NCI-H748 treated with DMSO at 0.1 percent for 48 hours (cell line): ENCODE measurements at places on chromosomes 11 and 22.

- no peak for DNase-seq
Measured at GRCh38 chr11:135043434-135043833, 631.4 kb upstream of the B3GAT1 start.

DNA sequence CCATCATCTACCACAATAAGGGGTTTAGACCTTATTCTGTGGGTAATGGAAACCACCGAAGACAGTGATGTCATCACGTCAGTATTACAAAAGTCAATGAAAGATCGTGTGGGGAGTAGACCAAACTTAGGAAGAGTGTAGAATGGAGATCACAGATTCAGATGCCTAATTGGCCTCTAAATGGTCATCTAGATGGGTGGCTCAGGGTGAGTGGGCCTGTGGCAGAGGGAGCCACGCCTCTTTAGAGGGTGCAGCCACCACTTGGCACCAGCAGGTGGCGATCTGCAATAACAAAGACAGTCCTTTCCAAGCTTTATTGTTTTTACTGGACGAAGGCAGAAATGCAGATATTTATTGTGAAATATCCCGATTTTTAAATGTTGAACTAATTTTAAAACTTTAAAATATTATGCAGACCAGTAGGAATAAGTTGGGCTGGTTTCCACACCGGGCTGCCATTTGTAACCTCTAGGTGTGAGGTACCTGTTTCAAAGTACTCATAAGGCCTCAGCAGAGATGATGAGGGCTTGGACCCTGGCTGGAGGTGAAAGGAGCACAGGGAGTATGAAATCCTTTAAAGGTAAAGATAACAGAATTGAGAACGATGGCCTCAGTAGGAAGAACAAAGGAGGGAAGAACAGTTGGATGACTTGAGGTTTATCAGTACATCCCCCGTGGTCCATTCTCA, 222.0 kb downstream of the DBX1 start:
- DNase-seq: peak; percentile 10

DNA sequence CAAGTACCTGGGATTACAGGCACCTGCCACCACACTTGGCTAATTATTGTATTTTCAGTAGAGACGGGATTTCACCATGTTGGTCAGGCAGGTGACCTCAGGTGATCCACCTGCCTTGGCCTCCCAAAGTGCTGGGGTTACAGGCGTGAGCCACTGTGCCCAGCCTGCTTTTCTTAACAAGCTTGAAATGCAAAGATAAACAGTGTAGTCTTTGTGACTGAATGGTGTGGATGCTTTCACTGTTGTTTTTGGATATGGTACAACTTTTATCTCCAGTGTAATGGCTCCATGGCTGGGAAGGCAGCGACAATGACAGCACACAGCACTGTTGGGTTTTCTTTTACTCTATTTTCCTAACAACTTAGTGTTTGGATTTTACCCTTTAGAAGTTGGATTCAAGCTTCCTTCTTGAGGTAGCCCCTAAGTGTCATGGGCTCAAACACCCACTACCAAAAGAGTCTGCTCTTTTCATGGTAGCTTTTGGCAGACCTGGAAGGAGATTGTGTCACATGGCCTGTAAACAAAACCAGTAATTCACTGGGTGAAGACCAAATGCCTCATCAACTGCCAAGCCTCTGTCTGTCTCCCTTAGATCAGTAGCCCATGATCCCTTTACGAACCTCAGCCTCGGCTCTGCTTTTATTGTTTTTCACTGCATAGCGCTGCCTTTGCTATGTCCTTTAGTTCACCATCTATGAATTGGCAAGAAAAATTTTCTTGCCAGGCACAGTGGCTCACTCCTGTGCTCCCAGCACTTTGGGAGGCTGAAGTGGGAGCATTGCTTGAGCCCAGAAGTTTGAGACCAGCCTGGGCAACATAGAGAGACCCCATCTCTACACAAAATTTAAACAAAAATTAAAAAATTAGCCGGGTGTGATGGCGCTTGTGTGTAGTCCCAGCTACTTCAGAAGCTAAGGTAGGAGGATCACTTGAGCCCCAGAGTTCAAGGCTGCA, 6.4 kb downstream of the VPS51 start:
- no peak for DNase-seq

GRCh38 chr11:105000167-105000566, 22.8 kb downstream of the CASP5 start:
- DNase-seq: no peak

GRCh38 chr11:125075900-125076317, 12.8 kb downstream of the SLC37A2 start:
- DNase-seq: no peak

GRCh38 chr11:113338730-113339129, 24.3 kb downstream of the TTC12 start:
- no peak for DNase-seq

DNA sequence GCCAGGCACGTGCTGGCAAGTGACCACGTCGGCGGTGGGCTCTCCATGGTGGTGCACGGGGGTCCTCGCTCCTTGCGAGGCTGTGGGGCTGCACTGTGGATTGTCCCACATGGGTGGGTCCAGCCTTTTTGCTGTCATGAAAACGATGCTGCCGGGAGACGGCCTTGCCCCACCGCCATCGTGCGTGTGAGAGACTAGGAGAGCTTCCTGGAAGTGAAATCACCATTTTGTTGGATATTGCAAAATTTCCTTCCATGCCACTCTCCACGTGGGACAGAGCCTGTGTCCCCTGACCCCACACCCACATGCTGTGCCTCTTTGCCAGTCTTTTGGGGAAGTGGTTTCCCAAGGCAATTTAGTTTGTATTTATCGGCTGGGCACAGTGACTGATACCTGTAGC, 18.2 kb upstream of the GRAMD4 start:
- DNase-seq: no peak

DNA sequence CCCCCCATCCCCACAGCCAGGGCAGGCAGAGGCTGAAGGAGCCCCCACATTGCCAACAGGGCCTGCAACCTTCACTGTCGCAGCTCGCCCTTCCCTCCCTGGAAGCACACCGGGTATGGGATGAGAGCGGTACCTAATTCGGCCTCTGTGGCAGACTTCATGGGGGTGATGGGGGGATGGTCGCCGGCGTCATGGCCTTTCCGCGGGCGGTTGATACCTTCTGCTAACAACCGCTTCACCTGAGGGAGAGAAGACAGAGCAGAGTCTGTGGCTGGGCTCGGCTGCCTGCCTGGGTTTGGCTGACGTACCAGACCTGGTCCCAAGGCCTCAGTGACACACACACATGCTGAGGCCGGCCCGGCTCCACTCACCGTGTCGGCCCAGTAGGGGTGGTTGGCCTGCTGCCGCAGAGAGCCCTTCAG, 11.2 kb upstream of the PPM1F start:
- no peak for DNase-seq

GRCh38 chr11:3203221-3204043, 15.2 kb downstream of the MRGPRG start:
- DNase-seq: no peak

DNA sequence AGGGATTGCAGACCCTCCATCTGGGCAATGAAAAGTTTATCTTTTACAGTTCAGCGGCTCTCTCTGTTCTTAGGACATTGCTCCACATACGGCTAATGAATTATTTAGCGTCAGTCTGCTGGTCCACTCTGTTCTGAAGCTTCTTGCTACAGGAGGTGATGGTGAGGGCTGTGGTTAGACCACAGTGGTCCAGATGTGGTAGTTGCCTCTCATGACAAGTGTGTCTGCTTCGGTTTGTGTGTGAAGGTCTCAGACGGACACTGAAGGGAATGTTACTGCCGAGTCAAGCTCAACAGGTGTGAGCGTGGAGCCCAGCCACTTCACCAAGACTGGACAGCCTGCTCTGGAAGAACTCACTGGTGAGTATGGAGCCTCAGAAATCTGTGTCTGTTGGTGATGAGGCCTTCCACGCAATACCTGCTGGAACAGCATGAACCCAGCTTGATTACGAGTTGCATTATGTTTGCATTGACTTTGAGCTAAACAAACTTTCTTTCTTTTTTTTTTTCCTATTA, 220.8 kb downstream of the DBX1 start:
- no peak for DNase-seq

DNA sequence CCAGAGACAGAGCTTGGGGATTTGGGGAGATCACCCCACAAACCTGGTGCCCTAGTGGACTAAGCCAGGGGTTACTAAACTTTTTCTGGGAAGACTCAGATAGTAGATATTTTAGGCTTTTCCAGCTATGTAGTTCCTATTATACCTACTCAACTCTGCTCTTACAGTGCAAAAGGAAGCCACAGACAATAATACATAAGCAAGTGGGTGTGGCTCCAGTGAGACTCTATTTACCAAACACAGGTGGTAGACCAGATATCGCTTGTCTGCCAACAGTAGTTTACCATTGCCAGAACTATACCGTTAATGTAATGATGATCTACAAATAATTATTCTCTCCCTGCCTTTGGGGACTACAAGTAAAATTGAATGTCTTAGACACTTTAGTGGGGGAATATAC, 6.9 kb downstream of the LDHC start:
- DNase-seq: no peak
